Thoracic aorta (tissue), 2 donors: ENCODE measurements at places on chromosomes 3 and 15. TPM values are rescaled to one million over a fixed set of nuclear protein-coding genes. Genes with fewer than 3 reads are reported as not detected.

DNA sequence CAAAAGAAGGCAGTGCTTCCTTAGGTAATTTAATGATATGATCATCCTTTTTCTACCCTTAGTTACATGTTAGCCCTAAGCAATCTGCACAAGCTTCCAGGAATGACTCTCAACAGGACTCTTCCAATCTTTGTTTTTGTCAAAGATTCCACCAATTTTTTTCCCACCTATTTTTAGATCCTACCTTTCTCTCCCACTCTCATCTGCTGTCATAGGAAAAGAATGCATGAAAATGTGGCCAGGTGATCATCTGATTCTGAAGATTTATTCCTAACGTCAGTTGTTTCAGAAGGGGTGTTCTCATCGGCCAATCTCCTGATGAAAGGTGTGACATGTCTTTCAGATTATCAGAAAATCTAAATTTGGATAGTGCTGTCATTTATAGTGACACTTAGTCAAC, 7.2 kb downstream of the CCDC54 start:
- DNase-seq: no peak

DNA sequence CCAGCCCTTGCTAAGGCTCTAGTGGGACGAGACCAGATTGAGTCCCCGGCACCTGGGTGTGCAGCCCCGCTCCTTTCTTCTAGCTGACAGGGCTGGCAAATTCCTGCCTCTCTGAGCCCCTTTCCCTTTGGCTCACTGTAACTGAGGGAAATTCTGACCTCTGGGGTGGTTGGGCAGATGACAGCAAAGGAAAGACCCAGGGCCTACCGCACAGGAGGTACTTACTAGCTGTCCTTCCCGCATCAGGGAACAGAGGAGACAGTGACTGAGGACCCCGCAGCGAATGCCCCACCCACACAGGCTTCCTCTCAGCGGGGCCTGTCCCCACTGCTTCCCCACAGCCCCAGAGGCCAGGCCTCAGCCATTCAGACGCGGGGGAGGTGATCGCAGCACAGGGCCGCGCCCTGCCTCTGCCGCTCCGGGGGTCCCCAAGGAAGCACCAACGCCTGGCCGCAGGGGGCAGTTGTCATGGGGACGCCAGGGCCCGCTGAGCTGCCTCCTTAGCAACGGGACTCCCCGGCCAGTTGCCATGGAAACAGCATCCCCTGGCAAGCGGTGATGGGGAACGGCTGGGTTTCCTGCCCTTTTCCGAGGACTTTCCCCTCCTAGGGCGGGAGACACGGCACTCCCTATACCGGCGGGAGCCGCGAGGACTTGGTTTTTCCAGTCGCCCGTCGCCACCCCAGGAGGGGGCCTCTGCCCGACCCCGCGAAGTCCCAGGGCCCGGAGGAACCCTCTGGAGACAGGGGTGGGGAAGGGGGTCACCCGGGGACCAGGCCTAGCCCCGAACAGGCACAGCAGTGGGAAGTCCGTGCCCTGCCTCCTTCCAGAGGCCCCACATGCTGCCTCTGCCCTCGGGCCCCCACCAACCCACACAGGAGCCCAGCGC, 50.1 kb downstream of the HCN4 start:
- no peak for DNase-seq

GRCh38 chr3:83601704-83602103, 1357.1 kb upstream of the CADM2 start:
- no peak for DNase-seq

DNA sequence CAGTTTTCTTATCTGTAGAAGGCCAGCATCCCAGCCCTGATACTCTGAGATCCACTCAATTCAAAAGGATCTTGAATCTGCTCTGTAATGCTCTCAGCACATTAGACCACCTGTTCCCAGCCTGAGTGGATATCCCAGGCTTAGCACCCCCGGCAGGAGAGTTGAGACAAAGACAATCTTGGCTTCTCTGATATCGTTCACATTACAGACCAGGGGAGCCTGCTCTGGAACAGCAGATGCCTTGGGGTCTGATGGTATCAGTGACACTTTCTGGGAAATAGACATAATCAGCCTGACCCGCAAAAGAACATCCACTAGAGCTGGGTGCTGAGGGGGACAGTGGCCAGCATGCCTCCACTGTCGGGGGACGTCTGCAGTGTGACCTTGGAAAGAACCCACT, 70.6 kb downstream of the BDH1 start:
- DNase-seq: no peak

Gene NUDT16
- 41.2 TPM for total RNA-seq

Gene ALPK3
- total RNA-seq: 56.9 TPM

Gene MESP2
- 1.8 TPM for total RNA-seq
